ENCODE measurements at places on chromosomes 6 and 20.

GRCh38 chr6:106527117-106527516 is 102.2 kb downstream of the RTN4IP1 start:
- DNase-seq: no peak

DNA sequence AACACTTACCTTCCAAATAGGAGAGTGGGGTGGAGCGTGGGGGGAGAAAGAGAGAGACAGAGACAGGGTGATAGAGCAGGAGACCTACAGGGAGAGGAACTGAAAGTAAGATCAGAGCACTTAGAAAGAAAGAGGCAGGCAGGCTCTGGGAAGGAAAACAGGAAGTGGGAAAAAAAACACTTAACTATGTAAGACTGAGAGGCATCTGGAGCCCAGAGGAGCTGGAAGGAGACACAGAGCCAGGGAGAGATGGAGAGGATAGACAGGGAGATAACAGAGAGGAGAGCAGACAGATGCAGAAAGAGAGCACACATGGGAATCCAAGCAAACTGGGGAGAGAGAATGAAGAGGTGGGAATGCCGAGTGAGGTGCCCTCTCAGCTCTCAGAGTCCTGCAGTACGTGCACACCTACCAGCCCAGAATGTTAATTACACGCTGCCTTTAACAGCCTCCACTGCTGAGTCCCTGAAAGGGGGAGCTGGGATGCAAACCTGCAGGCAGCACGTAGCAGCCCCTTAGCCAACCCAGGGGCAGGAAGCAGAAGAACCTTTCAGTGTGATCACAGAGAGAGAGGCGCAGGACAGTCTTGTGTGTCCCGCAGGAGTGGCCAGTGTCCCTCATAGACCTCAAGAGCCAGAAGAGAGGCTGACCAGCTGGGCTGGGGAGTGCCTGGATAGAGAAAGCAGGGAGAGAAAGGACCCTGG is 132.7 kb upstream of the LRFN2 start:
- DNase-seq: peak; percentile 35

DNA sequence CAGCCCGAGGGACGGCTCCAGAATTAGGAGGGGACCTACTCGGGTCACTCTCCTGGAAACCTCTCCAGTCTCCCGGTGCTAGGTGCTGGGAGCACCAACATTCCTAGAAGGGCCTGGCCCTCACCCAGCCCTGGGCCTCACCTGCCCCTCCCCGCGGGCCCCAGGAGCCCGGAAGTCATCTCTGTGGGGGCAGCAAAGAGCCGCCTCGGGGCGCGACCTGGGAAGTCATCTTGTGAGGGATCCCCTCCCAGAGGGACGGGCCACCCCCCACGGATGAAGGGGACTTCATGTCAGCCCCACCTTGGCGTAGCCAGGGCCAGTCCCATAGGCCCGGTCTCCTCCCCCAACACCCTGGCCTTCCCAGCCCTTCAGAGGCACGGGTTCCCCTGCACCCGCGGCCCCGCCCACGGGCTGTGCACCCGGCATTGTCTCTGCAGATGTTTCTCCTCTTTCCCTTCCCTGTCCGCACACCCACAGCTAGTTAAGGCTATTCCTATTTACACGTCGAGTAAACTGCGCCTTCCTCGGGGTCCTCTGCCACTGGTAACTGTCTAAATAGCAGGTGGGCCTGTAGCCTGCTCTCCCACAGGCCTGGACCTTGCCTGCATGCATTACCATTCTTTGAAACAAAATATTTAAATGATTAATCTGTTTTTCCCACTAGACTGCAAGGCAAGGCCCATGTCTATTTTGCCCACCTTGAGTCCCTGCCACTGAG is 896 bp upstream of the RNASET2 start:
- DNase-seq: no peak

DNA sequence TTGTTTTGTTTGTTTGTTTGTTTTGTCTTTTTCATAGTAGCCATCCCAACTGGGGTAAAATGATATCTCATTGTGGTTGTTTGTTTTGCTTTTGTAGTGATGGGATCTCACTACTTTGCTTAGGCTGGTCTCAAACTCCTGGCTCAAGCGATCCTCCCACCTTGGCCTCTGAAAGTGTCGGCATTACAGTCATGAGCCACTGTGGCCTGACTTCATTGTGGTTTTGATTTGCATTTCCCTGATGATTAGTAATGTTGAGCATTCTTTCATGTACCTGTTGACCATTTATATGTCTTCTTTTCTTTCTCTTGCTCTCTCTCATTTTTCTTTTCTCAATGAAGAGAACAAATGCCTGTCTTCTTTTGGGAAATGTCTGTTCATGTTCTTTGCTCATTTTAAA is 30.8 kb upstream of the HLA-DOA start:
- no peak for DNase-seq

- DNase-seq: no peak
Observed at GRCh38 chr6:75126518-75126917, 79.3 kb downstream of the COL12A1 start.

GRCh38 chr20:48129345-48129942 is 344.2 kb upstream of the SULF2 start:
- DNase-seq: no peak

GRCh38 chr6:45827952-45828530 is 187.6 kb downstream of the CLIC5 start:
- DNase-seq: no peak
